Hematopoietic multipotent progenitor cell treated with erythropoietin and hydrocortisone succinate and interleukin-3 and kit ligand, for 15 days (in vitro differentiated cells): ENCODE measurements at places on chromosomes 1 and 21.

- no peak for DNase-seq
Observed at GRCh38 chr1:93649231-93649630, 32.4 kb downstream of the BCAR3 start.

DNA sequence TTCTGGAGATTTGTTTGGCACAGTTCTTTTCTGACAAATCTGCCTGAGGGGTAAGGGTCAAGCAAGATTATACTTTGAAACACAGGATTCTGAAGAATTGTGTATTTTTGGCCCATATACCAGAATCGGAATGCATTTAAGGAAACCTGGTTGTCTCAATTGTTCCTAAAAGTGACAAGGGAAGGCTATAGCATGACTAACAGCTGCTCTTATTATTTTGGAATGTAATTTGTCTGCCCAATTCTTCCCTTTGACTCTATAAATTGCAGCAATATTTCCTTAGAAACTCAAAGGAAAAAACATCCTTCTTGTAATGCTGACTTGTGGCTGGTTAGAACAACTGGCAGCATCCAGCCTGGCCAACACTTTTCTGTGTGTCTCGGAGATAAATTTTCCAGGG is 15.8 kb upstream of the VCAM1 start:
- DNase-seq: no peak

- DNase-seq: no peak
Observed at GRCh38 chr1:227777646-227778045, 37.8 kb upstream of the PRSS38 start.

GRCh38 chr1:100440075-100440809 is 87.9 kb downstream of the CDC14A start:
- DNase-seq: no peak

GRCh38 chr1:151621351-151621750 is 9.5 kb downstream of the SNX27 start:
- no peak for DNase-seq

- DNase-seq: peak; percentile 87
Observed at GRCh38 chr1:116433275-116434257, 60.5 kb downstream of the ATP1A1 start.

GRCh38 chr1:170671629-170671963 is 7.7 kb downstream of the PRRX1 start:
- no peak for DNase-seq

- DNase-seq: no peak
Observed at GRCh38 chr1:174949061-174949460, 50.7 kb upstream of the CACYBP start.

DNA sequence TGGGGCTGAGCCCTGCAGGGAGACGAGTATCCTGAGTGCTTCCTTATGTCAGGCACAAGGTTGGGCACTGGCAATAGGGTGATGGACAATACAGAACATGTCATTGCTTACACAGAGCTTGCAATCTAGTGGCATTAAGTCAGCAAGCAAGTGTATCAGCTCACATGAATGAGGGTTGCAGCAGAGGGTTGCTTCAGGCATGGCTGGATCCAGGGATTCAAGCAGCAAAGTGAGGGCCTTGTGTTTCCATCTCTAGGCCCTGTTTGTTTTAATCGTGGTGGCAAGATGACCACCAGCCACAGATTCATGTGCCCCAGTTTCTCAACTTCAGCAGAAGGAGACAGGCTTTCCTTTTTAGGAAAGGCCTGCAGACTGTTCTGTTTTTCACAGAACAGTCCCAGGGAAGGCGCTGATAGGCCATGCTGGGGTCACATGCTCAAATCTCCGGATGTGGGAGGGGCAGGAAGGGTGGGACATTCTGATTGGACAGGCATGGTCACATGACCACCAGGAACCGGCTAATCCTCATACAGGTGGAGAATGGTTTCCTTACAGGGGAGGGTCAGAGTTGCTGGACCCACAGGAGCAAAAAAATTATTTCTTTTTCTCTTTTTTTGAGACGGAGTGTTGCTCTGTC is 14.4 kb downstream of the PLOD1 start:
- DNase-seq: peak; percentile 30

- DNase-seq: no peak
Observed at GRCh38 chr1:31668303-31668883, 23.7 kb upstream of the PEF1 start.

DNA sequence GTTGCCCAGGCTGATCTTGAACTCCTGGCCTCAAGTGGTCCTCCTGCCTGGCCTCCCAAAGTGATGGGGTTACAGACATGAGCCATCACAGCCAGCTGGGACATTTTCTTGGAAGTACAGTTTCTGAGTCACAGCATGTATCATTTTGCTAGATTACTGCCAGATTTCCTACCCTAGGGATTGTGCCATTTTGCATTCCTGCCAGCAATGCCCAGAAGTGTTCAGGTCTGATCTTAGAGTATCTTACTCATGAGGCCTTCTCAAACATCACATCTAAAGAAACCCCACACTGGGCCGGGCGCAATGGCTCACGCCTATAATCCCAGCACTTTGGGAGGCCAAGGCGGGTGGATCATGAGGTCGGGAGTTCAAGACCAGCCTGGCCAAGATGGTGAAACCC is 10.2 kb downstream of the BMP8A start:
- DNase-seq: no peak

GRCh38 chr1:206761159-206761768 is 9.3 kb upstream of the IL19 start:
- no peak for DNase-seq

DNA sequence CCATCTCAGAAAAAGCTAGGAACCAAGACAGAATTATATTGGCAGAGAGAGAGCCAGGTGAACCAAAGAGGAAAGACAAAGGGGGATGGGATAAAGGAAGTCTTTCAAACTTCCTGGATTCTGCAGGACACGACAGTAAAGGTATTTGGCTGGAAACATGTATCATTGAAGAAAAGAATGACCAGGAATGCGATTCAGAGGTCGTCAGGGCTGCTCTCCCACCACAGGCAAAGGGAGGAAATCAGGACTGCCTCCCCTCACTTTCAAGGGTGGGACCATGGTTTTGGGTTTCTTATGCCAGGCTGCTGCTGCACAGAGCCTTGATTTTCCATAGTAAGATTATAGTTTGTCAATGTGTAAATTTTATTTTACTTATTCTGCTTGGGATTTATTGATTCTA is 848.8 kb downstream of the BRINP3 start:
- no peak for DNase-seq

- DNase-seq: no peak
Observed at GRCh38 chr21:41823166-41823565, 56.0 kb downstream of the PRDM15 start.

GRCh38 chr1:76840278-76840677 is 27.0 kb upstream of the ST6GALNAC5 start:
- DNase-seq: no peak

GRCh38 chr1:167425482-167425881 is 92.8 kb downstream of the CD247 start:
- DNase-seq: no peak

DNA sequence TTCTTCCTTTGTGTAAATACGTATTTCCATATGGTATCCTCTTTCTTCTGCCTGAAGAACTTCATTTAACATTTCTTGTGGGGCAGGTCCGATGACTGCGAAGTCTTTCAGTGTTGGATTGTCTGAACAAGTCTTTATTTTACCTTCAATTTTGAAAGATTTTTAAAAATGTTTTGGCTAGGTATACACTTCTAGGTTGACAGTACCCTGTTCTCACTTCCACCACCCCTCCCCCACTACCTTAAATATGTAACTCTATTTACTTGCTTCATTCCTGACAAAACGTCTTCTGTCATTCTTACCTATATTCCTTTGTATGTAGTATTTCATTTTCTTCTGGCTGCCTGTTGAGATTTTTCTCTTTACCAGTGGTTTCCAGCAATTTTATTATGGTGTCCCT is 85.7 kb upstream of the ARTN start:
- DNase-seq: no peak

DNA sequence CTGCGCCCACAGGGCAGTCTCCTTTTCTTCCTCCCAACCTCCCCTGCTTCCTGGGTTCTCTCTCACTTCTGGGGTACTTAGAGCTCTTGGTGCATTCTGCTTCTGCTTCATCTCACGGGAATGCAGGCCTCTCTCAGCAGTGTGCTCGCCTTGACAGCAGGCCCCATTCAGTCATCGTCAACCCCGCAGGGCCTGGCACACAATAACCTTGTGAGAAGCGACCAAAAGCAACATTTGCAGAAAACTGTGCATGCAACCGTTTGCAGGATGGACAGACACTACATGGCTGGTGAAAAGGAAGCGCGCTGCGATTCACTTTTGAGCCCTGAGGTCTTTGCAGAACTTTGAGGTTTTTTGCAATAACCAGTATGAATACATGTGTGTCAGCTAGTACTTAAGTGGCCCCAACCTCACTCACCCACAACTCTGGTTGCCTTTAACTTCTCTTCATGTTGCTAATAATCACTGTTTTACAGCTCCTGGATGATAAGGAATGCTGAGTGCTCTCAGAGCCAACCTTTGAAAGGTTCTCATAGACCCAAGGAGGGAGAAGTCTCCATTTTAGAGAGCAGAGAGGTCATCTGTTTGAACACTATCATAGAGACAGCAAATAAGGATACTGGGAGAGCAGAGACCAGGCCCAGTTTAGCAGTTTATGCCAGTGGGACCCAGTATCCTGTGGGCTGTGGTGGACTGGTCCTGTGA is 2.5 kb upstream of the CD160 start:
- DNase-seq: no peak

DNA sequence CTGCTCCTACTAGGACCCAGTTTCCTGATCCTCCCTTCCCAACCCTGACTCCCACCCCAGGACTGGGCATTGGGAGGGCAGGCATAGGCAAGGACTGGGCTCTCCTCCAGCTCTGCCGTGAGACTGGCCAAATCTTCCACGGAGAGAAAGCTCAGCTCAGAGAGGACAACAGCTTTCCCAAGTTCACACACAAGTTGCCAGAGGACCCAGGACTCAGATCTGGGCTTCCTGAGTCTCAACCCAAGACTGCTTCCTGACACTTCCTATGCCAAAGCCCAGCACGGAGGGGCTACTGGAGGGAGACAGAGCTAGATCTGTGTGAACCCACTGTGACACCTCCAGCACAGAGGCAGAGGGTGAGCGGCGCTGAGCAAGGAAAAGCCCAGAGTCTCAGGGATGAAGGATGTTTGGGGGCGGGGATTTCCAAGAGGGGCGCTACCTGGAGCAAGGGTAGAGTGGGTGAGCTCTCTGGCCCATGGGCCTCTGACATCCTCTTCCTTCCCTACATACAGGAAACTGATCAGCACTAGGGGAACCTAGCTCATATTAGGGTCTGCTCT is 7.1 kb downstream of the PDZK1IP1 start:
- DNase-seq: peak; percentile 51

DNA sequence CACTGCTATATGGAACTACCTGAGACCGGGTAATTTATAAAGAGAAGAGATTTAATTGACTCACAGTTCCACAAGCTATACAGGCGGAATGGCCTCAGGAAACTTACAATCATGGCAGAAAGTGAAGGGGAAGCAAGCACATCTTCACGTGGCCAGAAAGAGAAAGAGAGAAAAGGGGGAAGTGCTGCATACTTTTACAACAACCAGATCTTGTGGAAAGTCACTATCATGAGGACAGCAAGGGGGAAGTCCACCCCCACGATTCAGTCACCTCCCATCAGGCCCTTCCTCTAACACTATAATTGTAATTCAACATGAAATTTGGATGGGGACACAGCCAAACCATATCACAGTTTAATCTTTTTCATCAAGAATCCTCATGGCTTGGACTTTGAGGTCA is 339.2 kb upstream of the AJAP1 start:
- DNase-seq: no peak

- DNase-seq: no peak
Observed at GRCh38 chr1:188426561-188426960, 1597.8 kb downstream of the PLA2G4A start.

DNA sequence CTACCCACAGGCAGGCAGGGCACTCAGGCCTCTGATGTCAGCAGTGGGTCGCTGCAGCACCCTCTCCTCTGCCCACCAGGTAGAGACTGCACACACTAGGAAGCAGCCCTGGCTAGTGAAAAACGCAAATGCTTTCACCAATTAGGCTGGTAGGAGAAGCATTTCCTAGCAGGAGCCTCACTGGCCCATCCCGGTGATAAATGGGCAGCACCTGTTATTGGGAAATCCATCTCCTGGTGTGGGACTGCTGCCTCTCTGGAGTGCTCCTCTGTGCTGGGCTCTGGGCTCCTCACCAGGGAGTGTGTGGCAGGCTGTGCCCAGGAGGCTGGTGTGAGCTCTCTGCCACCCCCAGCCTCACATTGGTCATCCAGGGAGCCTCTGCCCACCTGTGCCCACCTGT is 28.6 kb downstream of the LRP8 start:
- DNase-seq: no peak

DNA sequence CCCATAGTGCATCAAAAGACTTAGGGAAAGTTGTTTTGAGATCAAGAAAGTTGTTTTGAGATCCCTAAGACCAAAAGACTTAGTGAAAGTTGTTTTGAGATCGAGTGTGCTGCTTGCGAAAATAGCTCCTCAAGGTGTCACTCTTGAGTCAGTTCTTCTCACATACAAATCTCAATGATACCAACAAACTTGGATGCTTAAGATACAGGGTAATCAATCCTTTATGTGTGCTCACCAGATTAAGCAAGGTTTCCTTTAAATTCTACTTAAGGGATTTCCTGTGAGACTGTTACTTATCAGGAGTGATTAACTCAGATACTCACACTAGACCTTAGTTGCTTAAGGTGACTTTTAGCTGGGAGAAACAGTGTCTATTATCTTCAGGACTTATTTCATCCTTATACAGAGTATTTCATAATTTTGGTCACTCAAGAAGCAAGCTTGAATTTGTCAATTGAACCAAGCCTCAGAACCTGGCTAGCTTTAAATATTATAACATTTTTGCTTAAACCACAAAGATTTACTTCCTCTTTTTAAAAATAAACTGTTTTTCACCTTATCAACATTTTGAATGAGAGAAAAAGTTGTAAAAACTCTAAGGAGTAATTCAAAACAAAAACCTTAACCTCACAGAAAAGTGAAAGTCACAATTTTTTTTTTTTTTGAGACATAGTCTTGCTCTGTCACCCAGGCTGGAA is 8.0 kb upstream of the RLF start:
- DNase-seq: peak; percentile 73

DNA sequence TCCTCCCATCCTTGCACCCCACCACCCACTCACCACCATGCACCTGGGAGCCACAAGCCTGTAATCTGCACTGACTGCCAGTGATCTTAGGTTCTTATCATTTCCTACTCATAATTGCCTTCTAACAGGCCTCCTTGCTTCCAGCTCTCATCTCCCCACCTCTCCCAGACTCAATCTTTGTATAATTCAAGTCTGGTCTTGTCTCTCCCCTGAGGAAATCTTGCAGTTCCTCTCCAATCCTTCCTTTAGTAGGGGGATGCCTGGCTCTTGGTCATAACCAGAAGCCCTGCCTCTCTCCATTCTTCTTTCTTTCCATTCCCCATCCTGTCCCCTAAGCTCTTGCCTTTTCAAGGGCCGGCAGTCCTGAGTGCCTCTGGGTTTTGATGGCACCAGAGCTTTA is 27.8 kb downstream of the PIGM start:
- no peak for DNase-seq

GRCh38 chr1:230067871-230068620 is 1.0 kb downstream of the GALNT2 start:
- DNase-seq: peak; percentile 58

GRCh38 chr1:21919520-21919919 is 17.6 kb downstream of the HSPG2 start:
- peak; percentile 50 for DNase-seq
